Stimulated activated CD8-positive, alpha-beta memory T cell treated with anti-CD3 and anti-CD28 coated beads, Interleukin-4, amount 100 ng/mL, for 4 hours (primary cell): ENCODE measurements at places on chromosomes 13 and 19.

DNA sequence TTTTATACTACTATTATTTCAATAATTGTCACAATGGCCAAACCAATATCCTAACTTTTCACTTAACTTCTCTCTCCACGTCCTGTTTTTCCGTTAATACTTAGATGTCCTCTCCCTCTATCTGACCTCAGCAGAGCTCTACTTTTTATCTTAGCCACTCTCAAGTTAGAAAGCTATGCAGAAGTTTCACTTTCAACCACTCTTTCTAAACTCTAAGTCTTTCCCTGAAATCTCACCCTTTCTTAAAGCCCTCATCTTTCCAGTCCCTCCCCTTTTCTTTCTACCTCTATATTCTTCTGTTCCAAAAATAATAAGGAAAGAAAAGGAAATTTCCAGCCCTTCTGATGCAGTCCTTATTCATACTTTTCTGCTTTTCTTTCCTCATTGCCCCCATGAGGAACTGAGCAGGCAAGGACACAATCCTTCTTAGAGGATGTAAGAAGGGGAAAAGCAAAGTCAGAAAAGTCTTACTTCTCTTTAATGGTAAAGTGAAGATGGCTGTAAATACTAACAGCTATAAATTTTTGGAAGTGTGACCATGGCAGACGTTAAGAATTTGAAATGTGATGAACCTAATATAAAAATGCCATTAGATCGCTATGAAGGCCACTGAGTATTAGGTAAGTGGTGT is 23.0 kb downstream of the FAM216B start:
- DNase-seq, result no peak

GRCh38 chr19:19487950-19488874 is 27.1 kb downstream of the TSSK6 start:
- DNase-seq, result no peak

DNA sequence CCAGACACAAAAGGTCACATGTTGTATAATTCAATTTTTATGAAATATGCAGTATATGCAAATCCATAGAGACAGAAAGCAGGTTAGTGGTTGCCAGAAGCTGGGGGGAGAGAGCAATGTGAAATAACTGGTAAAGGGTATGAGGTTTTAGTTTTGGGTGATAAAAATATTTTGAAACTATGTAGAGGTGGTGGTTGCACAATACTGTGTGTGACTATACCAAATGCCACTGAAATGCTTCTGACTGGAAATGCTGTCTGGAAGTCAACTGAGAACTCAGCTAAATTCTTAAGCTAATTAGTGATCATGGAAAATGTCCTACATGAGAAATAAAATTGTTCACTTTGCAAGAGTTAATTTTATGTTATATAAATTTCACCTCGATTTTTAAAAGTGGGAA is 65.3 kb upstream of the RXFP2 start:
- DNase-seq, result no peak

DNA sequence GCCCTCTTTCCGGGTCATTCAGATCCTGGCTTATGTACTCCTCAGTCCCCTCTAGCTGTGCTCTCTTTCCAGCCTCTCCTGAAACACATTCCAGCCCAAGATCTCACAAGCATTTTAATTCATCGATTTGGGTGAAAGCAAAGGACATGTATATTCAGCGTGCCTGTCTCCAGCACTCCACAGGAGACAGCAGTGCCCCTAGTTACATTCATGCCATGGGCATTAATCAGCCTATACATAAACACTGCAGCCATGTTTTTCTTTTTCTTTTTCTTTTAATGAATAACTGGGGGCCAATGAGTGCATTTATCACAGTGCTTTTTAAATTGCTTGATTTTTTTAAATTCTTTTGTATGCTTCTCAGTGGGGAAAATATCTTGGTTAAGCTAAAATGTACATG is 199.1 kb downstream of the DCT start:
- no peak for DNase-seq

DNA sequence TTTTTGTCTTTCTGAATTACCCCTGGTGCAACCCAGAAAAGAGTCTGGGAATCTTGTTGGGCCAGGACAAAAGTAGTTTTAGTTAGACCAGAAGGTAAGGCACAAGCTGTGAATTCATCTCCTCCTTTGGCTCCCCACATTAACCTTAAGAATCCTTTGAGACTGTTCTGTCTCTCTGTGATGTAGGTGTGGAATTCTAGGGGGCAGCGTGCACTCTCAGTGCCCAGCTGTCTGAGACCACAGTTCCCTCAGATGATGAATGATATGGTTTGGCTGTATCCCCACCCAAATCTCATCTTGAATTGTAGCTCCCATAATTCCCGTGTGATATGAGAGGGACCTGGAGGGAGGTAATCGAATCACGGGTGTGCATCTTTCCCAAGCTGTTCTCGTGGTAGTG is 43.9 kb downstream of the ZNF506 start:
- no peak for DNase-seq

GRCh38 chr19:57803594-57804325 is 11.0 kb downstream of the ZNF552 start:
- DNase-seq, result no peak

DNA sequence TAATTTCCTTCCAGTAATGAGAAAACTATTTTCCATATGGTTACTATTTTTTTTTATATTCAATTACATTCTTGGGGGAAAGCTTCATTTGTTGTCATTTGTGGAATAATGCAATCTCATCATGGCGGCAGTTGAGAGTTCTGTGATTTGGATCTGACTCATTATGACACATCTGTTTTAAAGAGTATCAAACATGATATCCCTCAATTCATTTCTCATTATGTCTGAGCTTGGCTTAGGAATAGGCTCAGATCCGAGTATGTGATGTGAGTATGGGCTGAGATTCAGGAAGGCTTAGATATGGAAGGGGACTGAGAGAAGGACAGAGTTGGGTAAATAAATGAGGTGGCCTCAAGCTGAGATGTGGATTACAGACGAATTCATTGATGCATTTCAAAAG is 64.4 kb downstream of the POSTN start:
- no peak for DNase-seq

GRCh38 chr19:6442087-6442688 is 8.6 kb upstream of the SLC25A41 start:
- DNase-seq, result no peak

GRCh38 chr19:5083547-5083965 is 114.6 kb downstream of the KDM4B start:
- DNase-seq, result no peak

DNA sequence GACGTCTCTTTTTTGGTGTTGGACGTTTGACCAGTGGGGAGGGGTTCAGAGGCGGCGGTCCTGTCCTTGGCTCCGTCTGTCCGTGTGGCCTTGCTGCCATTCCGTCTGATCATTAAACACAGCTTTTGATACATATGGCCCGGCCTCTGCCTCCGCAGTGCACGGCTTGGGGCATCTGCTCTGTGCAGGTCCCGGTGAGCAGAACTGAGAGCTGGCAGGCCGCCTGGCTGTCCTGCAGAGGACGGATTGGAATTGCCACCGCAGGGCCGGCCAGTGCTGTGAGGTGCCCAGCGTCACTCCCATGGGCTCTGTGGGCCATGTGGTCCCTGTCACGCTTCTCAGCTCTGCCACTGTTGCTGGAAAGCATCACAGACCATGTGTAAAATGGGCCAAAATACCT is 5.4 kb upstream of the TMPRSS9 start:
- no peak for DNase-seq

GRCh38 chr13:40059540-40060232 is 404.2 kb downstream of the COG6 start:
- DNase-seq, result no peak
